Activated CD4-positive, alpha-beta T cell treated with anti-CD3 and anti-CD28 coated beads, Interleukin-2, amount 10 ng/mL, durations not matched to agents 24 days and 14 days (primary cell): ENCODE measurements at places on chromosomes 7 and 10. TPM values are rescaled to one million over a fixed set of nuclear protein-coding genes. Genes with fewer than 3 reads are reported as not detected.

Gene ABCB4
- not detected in 2 replicates for total RNA-seq

Gene LAMB4
- total RNA-seq = not detected in 2 replicates

Gene CCDC172
- not detected in 2 replicates for total RNA-seq

DNA sequence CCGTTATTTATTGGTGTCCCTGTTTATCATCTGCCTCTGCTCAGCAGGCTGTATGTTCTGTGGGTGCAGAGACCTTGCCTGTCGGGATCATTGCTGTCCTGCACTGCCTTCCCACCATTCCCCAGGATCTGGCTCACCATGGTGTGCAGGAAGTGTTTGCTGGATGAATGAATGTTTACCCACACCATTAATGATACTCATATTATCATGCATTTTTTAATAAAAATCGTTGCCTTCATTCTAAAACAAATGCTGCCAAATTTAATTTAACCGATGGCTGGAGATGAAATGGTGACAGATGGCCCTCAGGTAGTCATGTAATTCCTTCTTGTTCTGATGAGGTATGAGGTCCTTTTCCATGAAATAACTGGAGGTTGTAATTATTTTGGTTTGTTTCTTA lies 22.5 kb downstream of the PLPP4 start:
- no peak for DNase-seq

DNA sequence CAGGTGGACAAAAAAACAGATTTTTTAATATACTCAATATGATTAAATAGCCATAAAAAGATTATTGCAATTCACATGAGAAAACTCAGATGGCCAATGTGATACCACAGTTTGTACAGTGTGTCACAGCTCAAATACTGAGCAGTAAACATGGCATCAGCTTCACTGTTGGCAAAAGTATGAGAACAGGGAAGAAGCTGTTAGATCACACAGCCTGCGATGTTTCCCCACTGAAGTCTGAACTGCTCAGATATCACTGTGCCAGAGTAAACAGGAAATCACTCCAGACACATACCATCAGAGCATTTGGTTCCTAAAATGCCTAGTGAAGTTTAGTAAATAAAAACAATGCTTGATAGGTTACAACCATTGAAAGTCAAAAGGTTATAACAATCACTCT lies 347.8 kb downstream of the ETV1 start:
- DNase-seq = no peak

DNA sequence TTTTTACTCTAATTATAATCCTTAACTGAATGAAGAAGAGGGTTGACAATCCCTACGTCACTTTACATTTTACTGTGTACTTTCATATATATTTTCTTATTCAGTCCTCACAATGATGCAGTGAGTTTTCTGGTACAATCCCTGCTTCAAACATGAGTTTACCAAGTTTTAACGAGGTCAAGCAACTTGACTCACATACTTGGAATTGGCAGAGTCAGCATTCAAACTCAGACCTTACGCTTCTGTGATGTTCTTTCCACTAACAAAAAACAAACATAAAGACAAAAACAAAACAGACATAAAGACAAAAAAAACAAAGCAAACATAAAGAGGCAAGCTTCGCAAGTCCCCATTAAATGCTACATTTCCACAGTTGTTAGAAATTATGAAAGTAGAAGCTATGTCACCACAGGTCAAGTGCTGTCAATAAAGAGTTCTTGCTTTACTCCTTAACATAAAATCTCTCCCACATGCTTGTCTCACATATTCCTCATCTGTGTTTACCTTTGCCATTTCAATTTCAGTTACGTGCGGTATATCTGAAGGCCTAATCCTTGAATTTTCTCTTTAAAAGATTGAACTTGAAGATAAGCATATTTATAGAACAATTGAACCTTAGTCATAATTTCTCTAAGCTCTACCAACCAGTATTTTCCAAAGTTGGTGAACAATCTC lies 217.3 kb downstream of the CELF2 start:
- DNase-seq = no peak

- no peak for DNase-seq
Observed at GRCh38 chr10:45544191-45544590, 128.4 kb downstream of the ZFAND4 start.

GRCh38 chr7:80284855-80285254 lies 150.2 kb downstream of the GNAI1 start:
- DNase-seq = no peak
